Right ventricle myocardium inferior (tissue), 1 donor: ENCODE measurements at places on chromosomes 2 and 18. TPM values are rescaled to one million over a fixed set of nuclear protein-coding genes. Genes with fewer than 3 reads are reported as not detected.

- no peak for DNase-seq
Observed at GRCh38 chr18:57583297-57583835, 3.1 kb downstream of the FECH start.

ANKRD29 gene
- 6.8 TPM for total RNA-seq

YPEL5 gene
- total RNA-seq, result 67.5 TPM

TPO gene
- total RNA-seq, result 5.2 TPM

DNA sequence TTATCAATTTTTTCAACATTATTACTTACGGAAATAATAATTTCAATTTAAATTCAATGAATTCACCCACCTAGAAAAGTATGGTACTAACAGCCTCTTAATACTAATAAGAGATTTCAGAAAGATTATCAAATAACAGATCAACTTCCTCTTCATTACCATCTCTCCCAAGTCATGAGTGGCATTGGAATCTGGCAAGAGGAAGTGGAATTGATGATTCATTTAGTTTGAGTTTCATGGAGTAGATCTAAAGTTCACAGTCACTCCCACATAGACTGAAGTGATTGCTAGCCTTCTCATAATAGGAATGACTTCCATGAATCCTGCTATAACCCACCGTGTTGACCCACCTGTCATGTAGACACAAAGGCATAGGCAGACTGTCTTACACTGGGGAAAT lies 77.7 kb upstream of the WDR75 start:
- no peak for DNase-seq

GRCh38 chr18:7658701-7659100 lies 91.6 kb downstream of the PTPRM start:
- no peak for DNase-seq

MZT2B gene
- 595 TPM for total RNA-seq

DNA sequence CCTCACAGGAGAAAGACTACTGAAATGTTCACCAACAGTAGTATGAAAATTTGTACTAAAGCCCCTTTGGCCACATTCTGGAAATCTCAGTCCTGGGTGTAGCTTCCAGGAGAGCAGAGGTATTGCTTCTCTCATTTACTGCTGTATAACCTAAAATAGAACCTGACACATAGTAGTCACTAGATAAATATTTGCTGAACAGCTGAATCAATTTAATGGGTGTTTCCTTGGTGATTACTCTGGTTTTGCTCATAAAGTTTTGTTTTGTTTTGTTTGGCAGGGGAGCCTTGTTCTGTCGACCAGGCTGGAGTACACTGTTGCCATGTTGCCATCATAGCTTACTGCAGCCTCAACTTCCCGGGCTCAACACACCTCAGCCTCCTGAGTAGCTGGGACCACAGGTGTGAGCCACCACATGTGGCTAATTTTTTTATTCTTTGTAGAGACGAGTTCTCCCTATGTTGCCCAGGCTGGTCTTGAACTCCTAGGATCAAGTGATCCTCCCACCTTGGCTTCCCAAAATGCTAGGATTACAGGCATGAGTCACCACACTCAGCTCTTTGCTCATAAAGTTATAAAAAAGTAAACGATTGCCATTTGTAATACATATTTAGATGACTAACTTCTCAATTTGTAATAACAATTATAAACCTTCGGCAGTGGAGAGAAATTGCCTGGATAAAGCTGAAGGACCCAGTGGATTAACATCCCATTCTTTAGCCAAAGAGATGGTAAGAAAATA lies 11.5 kb upstream of the PARD3B start:
- DNase-seq, result no peak

HOXD13 gene
- total RNA-seq, result not detected

DNA sequence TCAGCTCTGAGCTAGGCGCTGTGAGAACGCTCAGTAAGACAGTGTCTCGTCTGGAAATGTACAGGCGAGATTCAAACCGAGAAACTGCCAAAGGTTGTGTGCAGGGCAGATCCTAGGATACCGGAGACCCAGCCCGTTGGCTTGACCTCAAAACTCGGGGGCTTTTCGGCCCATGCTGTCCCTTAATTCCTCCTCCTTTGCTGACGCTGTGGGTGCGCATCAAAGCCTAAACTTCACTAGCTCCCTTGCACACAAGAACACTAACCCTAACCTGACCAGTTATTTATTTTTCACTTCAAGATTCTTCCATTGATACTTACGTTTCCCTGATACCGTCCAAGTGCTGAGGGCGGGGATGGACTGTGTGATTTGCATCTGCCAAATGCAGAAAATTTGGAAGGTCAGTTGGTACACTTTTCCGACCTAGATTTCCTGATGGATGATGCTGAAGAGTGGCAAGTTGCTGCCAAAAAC lies 1.0 kb upstream of the AAK1 start:
- no peak for DNase-seq

DNA sequence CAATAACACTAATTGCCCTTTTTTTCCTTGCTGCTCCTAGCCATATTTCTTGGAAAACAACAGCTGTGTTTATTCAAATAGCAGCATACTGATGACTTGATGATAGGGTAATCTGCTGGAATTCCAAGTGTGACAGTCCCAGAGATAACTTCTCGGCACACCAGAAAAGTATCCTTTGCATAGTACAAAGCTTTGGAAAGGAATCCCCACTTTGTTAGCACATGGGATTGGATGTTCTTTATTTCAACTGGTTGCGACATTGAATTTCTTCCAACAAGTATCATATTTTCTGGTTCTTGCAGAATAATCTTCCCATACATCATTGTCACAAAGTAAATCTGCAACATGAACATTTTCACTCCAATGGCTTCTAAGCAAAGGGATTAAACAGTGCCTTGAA lies 445.8 kb upstream of the ACVR2A start:
- no peak for DNase-seq

DNA sequence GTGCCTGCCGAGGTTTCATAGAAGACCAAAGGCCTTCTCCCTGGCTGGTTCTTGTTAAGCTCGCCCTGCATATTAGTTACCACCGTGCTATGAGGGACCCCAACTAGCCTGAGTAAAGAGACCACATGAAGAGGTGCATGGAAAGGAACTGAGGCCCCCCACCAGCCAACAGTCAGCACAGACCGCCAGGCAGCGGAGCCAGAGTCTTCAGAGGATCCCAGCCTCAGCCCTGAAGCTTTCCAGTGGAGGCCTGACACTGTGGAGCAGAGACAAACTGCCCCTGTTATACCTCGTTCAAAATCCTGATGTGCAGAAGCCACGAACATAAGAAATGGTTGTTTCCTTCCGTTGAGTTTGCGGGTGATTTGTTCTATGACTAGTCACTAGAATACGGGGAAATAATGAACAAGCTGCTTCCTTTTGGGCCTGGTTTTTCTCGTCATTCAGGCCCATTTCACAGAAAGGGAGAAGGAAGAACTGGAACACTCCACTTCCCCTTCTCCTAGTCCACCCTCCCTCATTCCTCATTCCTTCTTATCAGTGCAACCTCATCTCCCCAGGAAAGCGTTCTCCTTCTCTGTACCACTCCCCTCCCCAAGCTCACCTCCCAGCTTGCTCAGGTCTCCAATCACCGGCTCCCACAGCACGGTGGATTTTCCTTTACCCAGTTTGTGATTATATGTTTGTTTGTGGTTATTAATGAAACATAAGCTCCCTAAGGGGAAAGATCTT lies 3.0 kb upstream of the GLI2 start:
- no peak for DNase-seq

DNA sequence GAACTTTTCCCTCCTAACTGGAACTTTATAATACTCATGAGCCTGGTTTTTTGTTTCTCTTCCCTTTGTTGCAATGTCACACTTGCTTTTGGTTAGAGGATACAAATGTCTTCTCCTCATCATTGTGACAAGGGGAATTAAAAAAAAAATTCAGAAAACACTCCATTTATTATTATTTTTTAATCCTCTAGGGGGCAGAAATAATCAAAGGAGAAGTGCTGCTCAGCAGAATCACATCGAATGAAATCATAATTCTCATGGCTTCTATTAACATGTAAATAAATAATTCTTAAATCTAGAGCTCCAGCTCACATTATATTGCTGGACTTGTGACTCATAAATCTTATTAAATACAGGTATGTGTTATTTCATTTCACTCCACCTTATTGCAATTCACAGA lies 273.8 kb downstream of the TRIB2 start:
- no peak for DNase-seq

DNA sequence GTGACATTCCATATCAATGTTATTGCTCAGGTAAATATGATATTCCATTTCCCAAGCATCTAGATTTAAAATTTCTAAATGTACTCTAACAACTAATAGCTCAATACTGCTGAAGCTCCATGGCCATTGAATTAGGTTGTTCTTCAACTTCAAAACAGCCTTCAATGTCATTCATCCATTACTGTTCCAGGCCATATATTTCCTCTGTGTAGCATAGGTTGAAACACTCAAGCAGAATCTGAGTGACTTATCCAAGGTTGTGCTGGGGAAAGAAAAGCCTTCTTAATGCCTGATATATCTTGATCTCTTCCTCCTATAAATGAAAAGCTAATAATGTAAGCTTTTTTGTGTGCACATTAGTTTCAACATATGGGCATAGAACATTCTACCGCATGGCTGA lies 142.1 kb upstream of the ARL4C start:
- no peak for DNase-seq
